C1 segment of cervical spinal cord (tissue), 14 donors: ENCODE measurements at places on chromosomes 12 and 14.
A peak's percentile ranks its signal among the peaks of the same experiment; 100 is the strongest.

GRCh38 chr12:126935435-126935834, 1331.5 kb upstream of the TMEM132C start:
- no peak for DNase-seq

DNA sequence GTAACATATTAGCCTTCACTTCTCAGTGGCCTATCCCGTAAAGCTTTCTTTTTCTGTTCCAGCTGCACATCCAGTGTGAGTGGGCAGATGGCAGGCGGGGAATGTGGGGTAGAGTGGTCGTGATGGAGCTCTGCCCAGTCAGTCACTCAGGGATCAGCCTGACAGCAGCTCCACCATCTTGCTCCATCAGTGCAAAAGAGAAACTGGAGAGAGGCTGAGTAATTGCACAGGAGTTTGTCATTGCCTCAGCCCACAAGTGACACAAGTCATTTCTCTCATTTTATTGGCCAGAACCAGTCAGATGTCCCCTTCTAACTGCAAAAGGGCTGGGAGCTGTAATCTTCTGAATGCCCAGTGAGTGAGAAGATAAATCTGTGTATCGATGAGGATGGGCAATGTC, 66.5 kb downstream of the ATP23 start:
- DNase-seq, result no peak

DNA sequence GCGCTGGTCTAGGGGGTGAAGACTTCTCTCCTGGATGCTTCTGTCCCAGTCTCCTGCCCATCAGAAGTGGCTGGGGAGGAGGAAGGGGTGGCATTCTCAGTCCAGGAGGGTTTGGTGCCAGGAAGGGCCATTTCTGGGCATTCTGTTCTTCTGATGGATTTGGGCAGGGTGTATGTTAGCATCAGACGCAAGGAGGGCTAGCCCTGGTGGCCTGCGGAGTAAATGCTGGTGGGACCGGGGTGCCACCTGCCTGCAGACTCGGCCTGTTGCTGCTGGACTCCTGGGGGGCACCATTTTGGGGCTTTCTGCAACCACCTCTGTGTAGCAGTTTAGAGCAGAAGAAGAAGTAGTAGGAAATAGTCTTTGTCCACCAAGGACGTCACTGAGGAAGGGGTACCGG, 31.7 kb downstream of the AACS start:
- DNase-seq, result no peak

GRCh38 chr14:25396128-25396527, 346.2 kb upstream of the STXBP6 start:
- DNase-seq, result no peak

DNA sequence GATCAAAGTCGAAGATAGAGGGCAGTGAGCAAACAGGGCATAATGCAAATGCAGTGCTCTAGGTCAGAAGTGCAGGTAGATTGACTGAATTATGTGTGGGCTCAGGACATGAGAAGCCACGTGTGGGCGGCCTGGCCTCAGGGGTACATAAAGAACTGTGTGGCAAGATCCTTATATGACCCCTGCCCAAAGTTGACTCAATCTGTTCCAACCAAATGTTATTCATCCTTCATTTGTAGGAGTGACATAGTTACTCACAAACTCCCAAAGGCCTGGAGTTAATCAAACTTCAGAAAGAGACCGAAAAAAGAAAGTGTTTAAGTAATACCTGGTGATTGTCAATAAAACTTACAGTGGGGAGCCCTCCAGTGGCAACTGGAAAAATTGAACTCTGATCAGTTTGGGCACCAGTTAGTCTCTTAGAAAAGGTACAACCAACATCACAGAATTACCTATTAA, 150.4 kb upstream of the FAR2 start:
- no peak for DNase-seq

GRCh38 chr12:63276537-63277365, 125.8 kb upstream of the AVPR1A start:
- DNase-seq, result no peak

DNA sequence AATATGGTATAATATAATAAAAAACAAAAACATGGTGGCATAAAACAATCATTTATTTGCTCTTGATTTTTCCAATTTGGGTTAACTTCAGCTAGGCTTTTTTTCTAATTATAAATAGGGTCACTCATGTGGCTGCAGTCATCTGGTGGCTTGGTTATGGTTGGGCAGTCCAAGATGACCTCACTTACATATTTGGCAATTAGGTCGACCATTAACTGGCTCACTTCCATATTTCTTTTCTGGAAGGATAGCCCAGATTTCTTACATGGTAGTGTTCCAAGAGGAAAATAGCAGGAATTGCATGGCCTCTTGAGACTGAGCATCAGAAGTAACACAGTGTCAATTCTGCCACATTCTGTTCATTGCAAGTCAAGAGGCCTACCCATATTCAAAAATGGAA, 153.4 kb downstream of the FUT8 start:
- no peak for DNase-seq

DNA sequence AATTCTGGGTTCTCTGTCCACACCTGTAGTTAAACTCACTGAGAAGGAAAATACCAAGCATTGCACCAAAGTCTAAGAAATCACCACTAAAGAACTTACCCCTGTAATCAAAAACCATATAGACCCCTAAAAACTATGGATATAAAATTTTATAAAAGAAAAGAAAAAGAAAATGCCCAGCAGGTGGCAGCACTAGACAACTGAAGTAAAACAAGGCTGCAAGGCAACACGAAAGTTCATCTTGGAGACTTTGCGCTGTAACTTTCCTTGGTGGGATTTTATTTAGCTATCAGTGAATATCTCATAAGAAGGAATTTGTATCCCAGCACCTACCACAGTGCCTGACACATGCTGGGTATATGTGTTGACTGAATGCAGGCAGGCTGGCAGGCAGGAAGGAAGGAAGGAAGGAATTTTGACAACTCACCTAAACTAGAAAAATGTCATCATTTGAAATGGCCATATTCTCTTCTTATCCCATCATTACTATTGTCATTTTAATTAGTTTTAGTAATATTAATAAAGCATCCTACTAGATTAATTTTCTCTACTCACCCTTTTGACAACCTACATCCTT, 68.2 kb upstream of the ETV6 start:
- DNase-seq, result peak; percentile 10

DNA sequence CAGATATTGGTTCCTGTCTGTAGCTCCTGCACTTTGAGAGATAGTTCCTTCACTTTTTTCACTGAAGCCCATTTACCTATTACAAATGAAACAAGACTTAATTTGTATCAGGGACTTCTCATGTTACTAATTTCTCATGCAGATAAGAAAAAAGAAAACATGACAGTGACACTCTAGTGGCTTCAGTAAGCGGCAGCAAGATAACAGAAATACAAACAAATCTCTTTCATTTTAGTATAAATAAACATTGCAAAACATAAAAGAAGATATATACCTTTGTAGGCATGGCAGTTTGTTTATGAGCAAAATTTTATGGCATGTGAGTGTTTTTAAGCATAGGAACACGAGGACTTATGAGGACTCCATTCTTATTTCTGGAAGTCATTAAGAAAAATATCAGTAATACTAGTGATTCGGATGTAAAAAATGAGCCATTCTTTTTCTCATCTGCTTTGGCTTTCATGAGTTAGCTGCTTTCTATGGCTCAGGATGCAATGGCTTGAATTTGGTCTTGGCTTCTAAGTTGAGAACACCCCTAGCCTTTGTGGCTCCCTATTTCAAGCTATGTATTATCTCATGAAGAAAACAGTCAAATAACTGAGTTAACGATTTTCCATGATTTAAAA, 310.1 kb upstream of the RGS6 start:
- no peak for DNase-seq

DNA sequence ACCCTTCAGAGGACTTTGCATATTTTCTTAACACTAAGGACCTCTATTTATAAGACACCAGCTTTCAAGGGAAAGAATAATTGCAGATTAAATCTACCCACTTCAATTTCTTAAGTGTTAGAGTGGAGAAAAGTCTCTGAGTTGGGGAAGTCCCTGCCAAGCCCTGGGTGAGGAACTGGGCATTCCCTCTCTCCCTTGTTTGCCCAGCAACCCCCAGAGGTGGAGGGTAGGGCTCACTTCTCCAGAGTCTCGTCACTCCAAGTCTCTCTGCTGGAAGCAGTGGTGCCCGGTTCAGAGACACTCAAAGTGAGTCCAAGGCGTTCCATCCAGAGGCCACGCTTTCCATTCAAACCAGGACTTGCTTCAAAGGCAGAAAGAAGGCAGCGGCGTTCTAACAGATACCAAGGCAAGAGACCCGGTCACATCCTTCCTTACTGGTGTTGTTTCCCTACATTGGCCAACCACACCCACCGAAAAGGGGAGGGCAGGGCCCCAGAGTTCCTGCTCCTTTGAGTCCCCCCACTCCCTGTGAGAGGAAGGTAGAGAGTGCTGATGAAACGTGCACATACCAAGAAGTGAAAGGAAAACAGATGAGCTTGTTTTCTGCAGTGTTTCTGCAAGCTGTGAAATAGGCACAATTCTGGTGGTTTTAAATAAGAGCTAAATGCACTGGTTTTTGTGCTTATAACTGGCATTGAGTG, 6.1 kb upstream of the BDKRB2 start:
- no peak for DNase-seq

DNA sequence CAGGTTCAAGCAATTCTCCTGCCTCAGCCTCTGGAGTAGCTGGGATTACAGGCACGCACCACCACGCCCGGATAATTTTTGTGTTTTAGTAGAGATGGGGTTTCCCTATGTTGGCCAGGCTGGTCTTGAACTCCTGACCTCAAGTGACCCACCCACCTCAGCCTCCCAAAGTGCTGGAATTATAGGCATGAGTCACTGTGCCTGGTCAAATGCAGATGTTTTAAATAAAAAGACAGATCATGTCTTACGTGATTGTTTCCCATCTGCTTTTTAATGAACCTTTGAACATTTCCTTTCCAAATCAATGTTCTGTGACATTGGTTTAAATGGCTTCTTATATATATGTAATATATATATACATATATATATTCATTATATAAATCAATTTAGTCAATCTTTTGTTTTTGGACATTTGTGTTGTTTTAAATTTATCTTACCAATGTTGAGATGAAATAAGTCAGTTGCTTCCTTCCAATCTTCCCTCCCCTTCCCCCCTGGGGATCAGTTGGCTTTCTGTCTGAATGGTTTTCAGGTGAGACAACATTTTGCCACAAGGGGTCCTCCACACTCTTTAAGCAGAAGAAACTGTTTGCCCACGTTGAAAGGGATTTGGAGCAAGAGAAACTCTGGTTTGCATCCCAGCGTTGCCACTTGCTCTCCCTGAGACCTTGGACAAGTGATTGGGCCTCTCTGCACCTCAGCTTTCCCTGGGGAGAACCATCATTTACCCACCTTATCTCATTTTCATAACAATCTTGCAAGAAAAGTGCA, 47.6 kb upstream of the RBM19 start:
- no peak for DNase-seq

DNA sequence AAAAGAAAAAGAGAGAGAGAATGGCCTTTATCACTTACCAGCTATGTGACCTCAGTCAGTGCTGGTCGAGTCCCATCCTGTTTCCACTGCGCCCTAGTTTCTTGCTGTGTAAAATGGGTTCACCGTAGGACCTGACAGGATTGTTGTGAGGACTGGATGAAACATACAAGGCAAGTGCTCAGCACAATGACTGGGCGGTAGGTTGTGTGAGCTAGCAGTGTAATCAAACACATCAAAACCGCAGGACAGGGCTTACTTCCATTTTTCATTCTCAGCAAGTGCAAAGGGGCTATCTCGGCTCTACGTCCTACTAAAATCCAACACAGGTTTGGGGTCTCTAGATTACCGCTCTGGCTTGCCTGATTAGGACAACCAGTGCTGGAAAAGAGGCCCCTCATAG, 36.4 kb upstream of the ATXN2 start:
- DNase-seq, result no peak

DNA sequence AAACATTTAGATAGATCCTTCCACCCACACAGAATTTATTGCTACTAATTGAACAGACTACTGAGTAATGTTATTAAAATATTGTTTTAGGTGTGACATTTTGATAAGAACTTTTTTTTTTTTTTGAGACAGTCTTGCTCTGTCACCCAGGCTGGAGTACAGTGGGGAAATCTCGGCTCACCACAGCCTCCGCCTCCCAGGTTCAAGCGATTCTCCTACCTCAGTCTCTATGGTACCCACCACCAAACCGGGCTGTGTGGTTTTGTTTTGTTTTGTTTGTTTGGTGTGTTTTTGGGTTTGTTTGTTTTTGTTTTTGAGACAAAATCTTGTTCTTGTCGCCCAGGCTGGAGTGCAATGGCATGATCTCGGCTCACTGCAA, 40.9 kb downstream of the COX16 start:
- DNase-seq, result no peak

GRCh38 chr14:95163132-95163531, 5.8 kb upstream of the DICER1 start:
- DNase-seq, result no peak

GRCh38 chr14:79436335-79436734, 775.0 kb downstream of the DIO2 start:
- no peak for DNase-seq

- no peak for DNase-seq
Observed at GRCh38 chr12:105575235-105575634, 244.7 kb downstream of the C12orf75 start.

GRCh38 chr12:16583969-16584745, 21.8 kb downstream of the LMO3 start:
- DNase-seq, result no peak

DNA sequence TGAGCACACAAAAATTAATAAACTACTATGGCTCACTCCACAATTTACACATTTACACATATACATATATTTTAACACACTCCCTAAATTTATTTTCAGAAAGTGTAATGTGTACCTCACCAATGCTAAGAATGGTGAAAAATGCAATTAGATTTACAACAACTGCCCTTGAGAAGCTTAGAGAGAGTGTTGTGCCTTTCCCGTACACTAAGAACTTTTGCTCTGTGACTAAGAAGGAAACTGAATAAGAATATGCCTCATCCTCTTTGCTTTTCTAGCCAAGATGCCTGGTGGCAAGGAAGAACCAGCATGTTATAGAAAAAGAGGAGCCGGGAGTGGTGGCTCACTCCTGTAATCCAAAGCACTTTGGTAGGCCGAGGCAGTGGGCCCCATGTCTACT, 62.3 kb downstream of the SINHCAF start:
- DNase-seq, result no peak

DNA sequence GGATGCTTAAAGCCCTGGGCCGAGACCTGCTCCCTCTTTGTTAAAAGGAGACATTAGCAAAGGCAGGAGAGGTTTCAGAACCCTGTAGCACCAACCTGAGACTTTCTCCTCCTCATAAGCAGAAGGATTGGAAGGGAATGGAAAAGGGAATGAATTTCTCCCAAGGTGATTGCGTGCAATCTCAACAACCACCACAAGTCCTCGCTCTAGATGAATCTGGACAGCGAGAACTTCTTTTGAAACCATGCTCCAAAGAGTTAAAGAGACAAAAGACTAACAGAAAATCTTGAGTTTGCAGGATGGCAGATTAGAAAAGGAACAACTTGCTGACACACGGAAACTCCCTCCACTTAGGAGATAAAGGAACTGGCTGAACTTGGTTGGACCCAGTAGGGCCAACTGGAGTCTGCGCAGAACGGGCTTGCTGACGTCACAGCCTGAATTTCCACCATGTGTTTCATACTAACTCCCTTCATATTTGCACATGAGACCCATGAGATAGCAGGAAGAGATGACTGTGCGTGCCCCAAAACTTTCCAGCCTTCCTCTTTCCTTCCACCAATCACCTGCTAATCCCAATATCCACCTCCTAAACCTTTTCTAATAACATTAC, 137.0 kb downstream of the PTPN11 start:
- no peak for DNase-seq

- no peak for DNase-seq
Observed at GRCh38 chr14:24606297-24606696, 3.2 kb downstream of the GZMH start.

- no peak for DNase-seq
Observed at GRCh38 chr14:77490347-77490986, 8.1 kb downstream of the ISM2 start.

GRCh38 chr12:132238884-132239283, 90.5 kb downstream of the GALNT9 start:
- no peak for DNase-seq

GRCh38 chr14:102828151-102828550, 50.9 kb downstream of the TRAF3 start:
- no peak for DNase-seq
